ENCODE measurements at places on chromosomes 2 and 18.

- DNase-seq = no peak
Observed at GRCh38 chr18:79245517-79246001, 150.2 kb upstream of the NFATC1 start.

GRCh38 chr2:20516646-20517341 lies 69.9 kb downstream of the RHOB start:
- DNase-seq = no peak

GRCh38 chr18:48709371-48710062 lies 170.7 kb downstream of the CTIF start:
- DNase-seq = no peak

DNA sequence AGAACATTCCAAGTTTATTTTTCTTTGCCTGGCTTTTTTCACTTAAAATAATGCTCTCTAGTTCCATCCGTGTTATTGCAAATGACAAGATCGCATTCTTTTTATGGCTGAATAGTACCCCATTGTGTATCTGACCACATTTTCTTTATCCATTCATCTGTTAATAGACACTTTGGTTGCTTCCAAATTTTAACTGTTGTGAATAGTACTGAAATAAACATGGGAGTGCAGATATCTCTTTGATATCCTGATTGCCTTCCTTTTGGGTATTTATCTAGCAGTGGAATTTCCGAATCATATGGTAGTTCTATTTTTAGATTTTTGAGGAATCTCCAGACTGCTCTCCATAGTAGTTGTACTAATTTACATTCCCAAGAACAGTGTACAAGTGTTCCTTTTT lies 230.5 kb downstream of the FIGN start:
- DNase-seq = no peak

DNA sequence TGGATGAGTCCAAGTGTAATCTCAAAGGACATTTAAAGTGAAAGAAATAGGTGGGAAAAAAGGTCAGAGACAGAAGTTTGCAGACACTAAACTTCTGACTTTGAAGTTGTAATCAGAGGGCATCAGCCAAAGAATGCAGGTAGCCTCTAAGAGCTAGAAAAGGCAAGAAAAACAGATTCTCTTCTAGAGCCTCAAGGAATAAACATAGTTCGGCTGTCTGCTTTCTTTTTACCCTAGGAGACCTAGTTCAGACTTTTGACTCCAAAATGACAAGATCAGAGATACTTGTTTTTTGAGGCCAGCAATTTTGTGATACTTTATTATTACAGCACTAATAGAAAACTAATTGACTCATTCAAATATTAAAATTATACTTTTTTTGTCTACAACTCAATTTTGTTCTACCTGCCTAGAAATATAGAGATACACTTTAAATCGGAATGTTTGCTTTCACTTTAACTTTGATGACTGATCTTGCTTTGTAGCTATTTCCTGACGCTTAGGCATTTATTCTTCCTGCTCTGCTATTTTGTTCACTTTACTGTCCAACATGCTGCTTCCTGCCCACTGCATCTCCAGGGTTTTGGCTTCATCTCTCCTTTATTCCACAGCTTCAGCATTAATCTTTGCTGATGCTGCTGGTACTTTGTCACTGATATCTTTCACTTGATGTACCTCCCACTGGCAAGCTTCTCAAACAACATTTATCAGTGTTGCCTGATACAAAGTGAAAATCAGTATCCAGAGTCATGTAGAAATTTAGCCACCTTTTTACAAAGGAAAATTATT lies 272.5 kb downstream of the DSEL start:
- DNase-seq = no peak

GRCh38 chr2:1658394-1659151 lies 85.7 kb downstream of the PXDN start:
- DNase-seq = no peak

GRCh38 chr2:18299423-18300212 lies 260.8 kb downstream of the RDH14 start:
- peak; percentile 12 for DNase-seq

Data from adrenal gland (tissue), 19 donors.